ENCODE measurements at places on chromosomes 2 and 18.

DNA sequence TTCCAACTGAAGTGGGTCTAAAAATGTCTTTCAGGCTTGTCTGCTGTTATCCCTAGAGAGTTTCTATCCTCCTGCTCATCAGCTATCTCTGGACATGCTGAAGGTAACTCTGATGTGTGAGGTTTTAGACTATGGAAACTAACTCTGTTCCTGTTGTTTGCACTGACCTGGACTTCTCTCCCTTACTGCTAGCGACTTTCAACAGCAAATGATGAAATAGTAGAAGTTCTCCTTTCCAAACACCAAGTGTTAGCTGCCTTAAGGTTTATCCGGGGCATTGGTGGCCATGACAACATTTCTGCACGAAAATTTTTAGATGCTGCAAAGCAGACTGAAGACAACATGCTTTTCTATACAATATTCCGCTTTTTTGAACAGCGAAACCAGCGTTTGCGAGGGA, 26.9 kb downstream of the RMC1 start:
- DNase-seq = peak; percentile 69

GRCh38 chr2:102126660-102127059, 15.9 kb upstream of the IL1R1 start:
- DNase-seq = no peak

- DNase-seq = no peak
Observed at GRCh38 chr18:9413576-9413975, 61.7 kb upstream of the RALBP1 start.

DNA sequence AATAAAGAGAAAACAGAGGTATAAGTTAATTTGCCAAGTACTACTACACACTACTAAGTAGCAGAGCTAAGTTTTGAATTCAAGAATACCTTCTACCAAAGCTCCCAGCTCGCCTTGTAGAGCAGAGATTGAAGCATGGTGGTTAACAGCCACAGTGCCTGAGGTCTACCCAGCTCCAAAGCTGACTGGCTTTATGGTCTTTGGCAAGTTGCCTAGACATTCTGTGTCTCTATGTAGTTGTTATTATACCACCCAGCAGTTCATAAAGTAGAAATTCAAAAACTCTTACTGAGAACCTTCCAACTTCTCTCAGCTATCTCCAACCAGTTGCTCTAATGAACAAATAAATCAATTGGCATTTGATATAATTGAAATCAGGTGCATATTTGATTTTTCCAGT, 87.8 kb downstream of the PDE11A start:
- DNase-seq = no peak

DNA sequence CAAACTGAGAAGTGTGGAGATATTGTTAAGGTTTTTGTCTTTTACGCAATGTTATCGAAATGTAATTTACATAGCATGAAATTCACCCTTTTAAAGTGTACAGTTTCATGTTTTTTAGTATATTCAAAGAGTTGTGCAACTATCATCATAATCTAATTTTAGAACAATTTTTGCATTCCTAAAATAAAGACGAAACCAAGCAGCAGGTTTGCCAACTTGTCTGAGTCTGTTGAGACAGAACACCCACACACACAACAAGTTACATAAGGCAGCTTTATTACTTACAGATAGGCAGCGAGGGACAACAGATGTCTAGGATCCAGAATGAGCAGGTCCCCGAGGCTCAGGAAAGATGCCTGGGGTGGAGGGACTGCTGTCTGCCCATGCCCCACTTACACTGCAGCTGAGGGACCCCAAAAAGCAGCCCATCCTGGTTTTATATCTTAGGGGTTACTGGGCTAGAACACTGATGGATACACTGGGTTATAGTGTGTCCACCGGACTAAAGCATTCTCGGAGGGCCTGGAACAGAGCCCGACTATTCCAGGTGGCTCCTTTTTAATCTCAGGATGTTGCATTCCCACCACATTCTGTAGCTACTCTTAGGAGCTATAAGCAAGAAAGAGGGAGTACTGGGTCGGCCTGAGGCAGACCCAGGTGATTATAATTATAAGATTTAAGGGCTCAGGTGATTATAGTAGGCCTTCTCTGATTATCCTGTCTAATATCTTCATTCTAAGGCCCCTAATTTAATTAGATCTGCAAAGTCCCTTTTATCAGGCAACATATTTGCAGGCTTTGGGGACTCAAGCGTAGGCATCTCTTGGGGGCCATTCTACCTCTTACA, 150.2 kb upstream of the DOK6 start:
- no peak for DNase-seq

DNA sequence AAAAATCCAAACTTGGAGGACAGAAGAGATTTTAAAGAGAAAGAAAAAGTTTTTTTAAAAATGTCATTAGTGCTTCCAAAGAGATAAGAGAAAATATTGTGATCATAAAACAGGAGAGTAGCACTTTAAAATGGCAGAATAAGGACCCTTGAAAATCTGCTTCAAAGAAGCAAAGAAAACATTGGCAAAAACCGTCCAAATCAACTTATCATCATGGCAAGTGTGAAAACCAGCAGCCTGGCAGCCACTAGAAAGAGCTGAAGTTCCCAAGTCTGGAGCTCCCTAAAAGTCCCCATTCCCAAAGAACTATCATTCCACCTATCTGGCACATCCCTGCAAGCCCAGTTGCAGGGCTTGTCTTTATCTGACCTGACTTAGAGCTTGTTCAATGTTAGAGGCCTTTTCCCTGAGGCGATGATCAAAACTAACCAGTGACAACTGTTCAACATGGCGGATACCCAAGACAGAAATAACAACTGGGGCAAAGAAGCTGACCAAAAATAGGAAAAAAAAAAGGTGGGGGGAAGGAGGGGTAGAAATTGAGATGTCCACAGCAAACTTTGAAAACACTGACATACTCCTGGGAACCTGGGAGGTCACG, 24.6 kb upstream of the RNU4ATAC start:
- DNase-seq = no peak

DNA sequence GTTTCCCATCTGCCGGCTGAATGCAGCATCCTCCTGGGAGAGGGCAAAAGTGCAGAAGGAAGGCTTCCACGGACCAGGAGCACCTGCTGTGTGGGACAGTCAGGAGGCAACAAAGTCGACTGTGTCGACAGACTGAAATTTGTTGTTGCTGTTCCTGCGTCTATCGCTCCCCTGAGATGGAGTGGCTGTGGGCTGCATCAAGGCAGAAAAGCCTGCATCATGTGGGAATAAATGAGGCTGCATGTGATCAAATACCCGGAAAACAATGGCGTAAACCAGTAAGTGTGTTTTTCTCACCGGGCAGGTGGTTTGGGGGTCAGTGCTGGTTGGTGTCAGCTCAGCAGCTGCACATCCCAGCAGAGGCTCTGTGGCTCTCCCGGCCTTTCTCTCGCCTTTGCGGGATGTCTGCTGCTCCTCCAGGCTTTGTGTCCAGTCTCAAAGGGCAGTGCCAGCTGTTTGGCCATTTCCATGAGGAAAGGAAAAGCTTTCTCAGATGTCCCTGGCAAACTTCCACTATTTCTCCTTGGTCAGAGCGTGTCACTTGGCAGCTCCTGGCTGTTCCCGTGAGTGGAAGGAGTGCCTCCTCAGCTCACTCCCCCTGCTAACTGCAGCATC, 262.4 kb downstream of the NDUFA10 start:
- no peak for DNase-seq

- DNase-seq = no peak
Observed at GRCh38 chr2:45918463-45919159, 267.1 kb downstream of the PRKCE start.

- DNase-seq = no peak
Observed at GRCh38 chr2:130891966-130892365, 55.3 kb downstream of the ARHGEF4 start.

GRCh38 chr2:205751569-205752031, 69.3 kb downstream of the NRP2 start:
- DNase-seq = peak; percentile 80

All from suppressor macrophage treated with lipopolysaccharide for 1 hour (primary cell).